Inflammatory macrophage (primary cell): ENCODE measurements at places on chromosomes 2 and 18.

- DNase-seq, result no peak
Measured at GRCh38 chr18:55349685-55350084, 238.3 kb downstream of the TCF4 start.

- no peak for DNase-seq
Measured at GRCh38 chr2:219131327-219131726, 29.3 kb downstream of the NHEJ1 start.

- no peak for DNase-seq
Measured at GRCh38 chr2:239919774-239920692, 105.1 kb downstream of the NDUFA10 start.

- DNase-seq, result no peak
Measured at GRCh38 chr18:26941584-26941983, 76.1 kb upstream of the AQP4 start.

DNA sequence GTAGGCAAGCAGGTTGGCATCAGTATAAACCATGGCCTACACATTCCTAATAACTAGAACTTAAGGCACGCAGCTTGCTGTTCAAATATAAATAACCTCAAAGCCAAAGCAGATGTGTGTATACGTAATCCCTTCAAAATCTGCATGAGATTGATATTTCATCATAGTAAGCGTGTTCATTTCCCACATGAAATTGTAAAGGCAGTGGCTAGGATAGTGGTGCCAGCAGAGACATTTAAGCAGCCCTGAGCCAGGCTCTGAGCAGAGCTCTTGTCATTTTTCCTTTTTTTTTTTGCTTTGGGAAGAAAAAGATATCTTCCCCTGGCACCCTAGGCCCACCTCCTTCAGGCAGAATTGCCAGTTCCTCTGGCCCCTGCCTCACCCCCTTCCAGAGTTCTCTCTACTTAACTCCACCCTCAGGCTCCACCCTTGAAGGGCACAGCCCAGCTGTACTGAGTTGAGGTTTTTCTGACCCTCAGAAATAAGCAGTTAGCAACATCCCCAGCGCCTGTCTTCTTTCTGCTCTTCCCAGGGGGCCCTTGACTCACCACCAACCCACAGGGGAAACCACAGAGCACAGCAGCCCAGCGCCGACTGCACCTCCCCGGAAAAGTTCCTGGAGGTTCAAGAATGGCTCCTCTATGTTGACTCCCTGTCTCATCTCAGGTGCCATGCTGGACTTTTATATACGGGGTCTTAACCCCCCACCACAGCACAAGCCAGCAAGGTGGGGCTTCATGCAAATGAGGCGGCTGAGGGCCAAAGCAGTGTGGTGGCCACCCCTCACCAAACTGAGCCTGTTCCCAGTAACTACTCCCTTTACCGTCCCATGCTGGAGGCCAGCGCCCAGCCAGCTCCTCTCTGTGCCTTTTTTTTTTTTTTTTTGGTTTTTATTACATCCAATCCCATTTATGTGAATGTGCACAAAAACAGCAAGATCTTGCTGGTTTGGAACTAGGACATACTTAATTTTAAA lies 84.7 kb downstream of the EHD3 start:
- DNase-seq, result peak; percentile 83

DNA sequence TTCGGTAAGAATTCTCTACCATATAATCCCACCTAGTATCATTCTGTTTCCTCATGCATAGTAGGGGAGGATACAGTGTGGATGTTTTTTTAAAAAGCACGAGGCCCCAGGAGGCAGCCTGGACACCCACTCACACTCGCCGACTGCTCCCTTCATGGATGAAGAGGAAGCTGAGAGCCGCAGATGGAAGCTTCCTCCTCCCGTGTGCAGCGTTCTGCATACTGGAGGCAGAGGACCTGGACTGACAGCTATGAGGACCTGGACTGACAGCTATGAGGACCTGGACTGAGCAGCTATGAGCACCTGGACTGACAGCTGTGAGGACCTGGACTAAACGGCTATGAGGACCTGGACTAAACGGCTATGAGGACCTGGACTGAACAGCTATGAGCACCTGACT lies 234.4 kb downstream of the NDUFA10 start:
- DNase-seq, result peak; percentile 91

GRCh38 chr2:179181002-179181401 lies 83.6 kb downstream of the SESTD1 start:
- DNase-seq, result no peak
